ENCODE measurements at places on chromosomes 1 and 21.
A peak's percentile ranks its signal among the peaks of the same experiment; 100 is the strongest.

GRCh38 chr1:195773931-195774330, 834.3 kb downstream of the KCNT2 start:
- DNase-seq = no peak

DNA sequence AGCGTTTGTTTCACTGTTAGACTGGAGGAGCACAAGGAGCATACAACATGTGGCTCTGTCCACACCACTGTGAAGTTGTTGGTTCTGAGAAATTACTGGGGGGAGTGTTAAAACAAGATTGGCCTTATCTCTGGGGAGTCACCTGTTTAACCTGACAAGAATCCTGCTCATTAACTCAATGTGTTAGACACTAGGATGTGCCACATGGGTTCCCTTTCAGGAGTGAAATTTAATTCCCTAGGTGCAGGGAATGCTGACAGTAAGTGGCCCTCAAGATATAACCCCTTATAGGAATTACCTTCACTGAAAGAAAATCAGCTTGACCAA, 45.8 kb upstream of the WNT2B start:
- DNase-seq = no peak

DNA sequence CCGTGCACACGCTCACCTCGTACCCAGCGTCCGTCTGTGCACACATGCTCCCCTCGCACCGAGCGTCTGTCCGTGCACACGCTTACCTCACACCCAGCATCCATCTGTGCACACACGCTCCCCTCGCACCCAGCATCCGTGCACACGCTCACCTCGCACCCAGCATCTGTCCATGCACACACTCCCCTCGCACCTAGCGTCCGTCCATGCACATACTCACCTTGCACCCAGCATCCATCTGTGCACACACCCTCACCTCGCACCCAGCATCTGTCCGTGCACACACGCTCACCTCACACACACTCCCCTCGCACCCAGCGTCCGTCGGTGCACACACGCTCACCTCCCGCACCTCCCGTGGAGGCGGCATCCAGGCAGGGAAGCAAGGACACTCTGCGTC, 24.4 kb upstream of the COL18A1 start:
- DNase-seq = no peak

- DNase-seq = no peak
These were observed 2.5 kb upstream of the CLCA1 start for GRCh38 chr1:86466109-86466844.

DNA sequence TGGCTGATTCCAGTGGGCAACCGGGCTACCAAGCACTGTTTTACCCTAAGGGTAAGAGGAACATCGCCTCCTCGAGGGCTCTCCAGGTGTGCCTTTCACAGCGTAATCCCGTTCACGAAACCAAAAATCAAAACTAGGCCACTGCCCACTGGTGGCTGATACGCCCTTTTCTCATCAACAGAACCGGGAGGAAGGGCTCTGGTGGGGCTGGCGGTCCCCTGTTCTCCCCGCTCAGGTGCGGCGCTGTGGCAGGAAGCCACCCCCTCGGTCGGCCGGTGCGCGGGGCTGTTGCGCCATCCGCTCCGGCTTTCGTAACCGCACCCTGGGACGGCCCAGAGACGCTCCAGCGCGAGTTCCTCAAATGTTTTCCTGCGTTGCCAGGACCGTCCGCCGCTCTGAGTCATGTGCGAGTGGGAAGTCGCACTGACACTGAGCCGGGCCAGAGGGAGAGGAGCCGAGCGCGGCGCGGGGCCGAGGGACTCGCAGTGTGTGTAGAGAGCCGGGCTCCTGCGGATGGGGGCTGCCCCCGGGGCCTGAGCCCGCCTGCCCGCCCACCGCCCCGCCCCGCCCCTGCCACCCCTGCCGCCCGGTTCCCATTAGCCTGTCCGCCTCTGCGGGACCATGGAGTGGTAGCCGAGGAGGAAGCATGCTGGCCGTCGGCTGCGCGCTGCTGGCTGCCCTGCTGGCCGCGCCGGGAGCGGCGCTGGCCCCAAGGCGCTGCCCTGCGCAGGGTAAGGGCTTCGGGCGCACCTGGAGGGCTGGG, at the start of gene IL6R:
Gene IL6R, plus strand, starts transcription at position 360 of the 763 bp plus-strand sequence. Its CDS starts 287 bp downstream, at position 647.
- DNase-seq = peak; percentile 48

- peak; percentile 63 for DNase-seq
These were observed 75.9 kb downstream of the NOS1AP start for GRCh38 chr1:162145280-162145965.

DNA sequence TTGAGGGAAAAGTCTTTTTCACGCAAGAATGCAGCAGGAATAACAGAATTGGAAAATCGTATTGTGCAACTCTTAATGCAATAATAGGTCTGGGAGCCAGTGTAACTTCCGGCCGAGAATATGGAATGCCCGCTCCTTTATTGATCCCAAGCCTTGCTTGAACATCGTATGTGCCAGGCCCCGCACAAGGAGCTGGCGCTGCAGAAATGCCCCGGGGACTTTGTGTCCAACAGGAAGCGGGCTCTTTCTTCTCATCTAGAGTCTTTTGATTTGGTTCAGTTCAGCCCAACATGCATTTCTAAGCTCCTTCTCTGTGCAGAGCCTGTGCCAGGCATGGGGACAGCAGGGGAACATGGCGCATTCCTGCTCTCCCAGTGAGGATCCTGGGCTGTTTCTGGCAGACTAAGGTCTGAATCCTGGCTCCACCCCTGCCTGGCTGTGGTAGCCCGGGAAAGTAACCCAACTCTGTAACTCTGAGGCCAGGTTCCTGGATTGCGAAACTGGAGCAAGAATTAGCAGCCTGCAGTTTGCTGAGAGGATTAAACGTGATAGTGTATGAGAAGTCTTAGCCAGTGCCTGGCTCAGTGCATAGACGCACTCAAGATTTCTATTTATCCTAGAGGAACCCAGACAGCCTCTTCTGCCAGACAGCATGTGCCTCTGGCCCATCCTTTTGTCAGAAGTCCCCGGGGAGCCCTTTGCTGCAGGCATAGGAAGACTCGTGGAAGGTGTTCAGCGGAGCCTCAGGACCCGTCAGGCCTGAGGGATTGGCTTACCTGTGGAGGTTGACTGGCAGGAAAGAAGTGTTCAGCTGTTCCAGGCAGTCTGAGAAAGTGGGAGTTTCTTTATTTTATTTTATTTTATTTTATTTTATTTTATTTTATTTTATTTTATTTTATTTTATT, 987 bp upstream of the CDCP2 start:
- DNase-seq = no peak

DNA sequence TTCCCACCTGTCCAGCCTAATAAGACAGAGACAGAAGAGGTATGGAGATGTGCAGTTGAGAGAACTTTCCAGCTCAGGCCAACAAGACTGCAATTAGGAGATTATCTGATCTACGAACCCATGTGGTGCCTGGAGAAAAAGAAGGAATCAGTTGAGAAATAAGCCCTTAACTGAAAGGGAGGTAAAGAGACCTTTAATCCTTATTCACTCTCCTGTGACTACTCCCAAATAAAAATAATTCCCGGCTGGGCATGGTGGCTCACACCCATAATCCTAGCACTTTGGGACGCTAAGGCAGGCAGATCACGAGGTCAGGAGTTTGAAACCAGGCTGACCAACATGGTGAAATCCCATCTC, 31.9 kb upstream of the SARS1 start:
- DNase-seq = no peak

DNA sequence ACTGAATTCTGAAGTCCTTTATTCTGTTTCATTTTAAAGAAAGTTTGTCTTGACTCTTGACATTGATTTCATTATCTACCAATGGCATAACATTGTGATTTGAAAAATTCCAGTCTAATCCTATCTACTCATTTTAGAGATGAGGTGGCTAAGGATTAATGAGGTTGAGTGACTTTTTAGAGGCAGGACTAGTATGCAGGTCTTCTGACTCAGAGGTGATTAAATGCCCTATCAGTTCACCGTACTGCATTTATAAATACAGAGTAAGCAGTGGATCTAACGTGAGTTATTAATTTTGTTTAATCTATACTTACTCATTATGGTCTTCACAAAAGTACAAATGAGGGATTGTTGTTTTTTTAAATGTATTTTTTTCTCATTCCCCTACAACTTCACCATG, 277.6 kb downstream of the PTBP2 start:
- DNase-seq = no peak

- no peak for DNase-seq
These were observed 18.7 kb upstream of the CD55 start for GRCh38 chr1:207302618-207303393.

DNA sequence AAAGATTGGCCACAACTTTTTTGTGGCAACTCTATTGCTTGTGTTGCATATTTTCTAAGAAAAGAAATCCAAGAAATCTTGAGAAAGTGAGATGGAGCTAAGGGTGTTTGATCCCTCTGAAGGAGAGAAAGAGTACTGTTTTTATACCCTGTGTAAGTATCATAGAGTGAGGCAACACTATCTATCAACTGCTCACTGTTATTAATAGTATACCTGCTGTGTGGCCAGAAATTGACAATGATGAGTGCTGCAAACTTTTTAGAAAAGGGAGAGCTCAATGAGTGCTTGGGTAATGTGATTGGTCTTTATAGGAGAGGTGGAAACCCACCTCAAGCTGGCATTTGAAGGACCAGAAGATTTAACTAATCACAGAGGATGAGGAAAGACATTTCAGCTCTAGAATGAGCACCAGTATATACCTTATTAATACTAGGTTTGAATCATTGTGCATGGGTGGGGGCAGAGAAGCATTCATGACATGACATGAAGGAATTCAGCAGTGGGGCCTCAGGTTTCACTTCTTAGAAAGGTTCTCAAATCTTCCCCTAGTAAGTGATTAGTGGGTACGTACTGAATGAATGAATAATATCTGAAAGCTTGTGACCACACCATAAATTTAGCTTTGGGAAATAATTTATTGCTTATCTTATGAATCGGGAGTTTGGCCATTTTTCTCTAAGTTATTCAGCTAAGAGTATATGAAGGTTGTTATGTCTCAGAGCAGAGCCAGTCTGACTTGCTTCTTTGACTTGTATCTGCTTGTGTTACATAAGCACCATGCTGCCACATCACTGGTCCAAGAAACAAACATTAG, 169.2 kb upstream of the SGIP1 start:
- no peak for DNase-seq

DNA sequence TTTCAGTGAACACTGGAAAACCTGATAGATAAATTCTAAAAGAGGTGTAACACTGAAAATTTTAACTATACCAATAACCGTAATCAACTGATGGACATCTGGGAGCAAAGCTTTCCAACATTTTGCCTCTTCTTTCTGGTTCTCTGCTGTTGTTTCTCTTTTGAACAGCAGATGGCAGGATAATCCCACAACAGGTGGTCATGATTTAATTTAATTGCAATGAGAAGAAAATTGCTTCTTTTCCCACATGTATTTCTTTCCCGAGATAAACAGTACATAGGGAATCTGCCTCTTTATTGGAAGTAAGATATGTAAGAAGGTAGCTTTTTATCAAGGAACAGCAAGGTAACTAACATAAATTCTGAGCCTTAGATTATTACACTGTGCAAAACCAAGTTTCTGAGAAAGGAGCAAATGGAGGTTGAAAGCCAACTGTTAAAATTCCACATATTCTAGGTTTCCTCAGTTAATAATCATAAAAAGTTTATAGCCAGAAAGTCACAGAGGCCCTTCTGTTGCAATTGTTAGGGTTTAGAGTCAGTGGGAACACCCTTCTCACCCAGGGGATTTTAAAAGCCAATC, 72.9 kb downstream of the RPS6KA1 start:
- peak; percentile 84 for DNase-seq

GRCh38 chr1:56409112-56409691, 170.2 kb downstream of the PLPP3 start:
- DNase-seq = no peak

DNA sequence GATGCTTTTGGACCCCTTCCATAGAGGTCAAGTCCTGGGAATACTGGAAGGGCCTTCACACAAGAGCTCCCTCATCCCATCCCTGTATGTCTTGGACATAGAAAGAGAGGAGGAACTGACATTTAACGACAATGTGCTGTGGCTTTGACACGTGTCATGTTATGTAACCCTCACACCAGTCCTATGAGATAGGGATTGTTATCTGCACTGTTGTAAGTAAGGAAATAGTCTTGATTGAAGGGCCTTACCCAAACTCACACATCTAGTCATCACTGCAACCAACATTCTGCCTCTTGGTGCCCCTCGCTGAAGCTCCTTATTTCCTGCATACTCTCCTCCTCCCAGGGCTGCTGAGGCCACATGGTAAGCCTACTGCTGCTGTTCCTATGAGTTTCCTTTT, 63.7 kb upstream of the ANGPTL1 start:
- no peak for DNase-seq

DNA sequence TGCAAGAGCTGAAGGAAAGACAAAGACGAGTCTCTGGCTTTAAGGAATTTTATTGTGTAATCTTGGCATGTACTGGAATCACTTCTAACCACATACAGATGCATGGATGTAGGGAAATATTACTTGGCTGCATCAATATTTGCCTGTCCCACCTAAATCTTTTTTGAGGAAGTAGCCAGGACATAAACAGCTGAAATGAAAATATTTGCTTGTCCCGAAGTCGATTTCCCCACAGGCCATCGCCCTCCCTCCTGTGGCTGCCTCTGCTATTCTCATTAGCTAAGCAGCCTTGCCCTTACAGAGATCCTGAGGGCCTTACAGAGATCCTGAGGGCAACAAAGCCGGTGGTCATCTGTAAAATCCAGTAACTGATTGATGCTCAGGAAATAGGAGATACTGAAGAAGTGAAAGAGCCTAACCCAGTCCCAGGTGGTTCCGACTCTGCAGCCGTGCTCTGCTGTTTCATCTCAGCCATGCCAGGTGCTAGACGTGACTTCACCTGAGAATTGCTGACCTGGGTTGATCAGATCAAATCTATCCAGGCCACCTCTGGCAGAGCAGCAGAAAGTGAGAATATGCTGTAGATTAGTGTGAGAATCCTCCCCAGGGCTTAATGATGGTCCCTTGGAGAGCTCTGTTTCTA, 25.5 kb downstream of the MAN1C1 start:
- peak; percentile 50 for DNase-seq

- no peak for DNase-seq
These were observed 124.0 kb downstream of the GPATCH2 start for GRCh38 chr1:217506878-217507277.

DNA sequence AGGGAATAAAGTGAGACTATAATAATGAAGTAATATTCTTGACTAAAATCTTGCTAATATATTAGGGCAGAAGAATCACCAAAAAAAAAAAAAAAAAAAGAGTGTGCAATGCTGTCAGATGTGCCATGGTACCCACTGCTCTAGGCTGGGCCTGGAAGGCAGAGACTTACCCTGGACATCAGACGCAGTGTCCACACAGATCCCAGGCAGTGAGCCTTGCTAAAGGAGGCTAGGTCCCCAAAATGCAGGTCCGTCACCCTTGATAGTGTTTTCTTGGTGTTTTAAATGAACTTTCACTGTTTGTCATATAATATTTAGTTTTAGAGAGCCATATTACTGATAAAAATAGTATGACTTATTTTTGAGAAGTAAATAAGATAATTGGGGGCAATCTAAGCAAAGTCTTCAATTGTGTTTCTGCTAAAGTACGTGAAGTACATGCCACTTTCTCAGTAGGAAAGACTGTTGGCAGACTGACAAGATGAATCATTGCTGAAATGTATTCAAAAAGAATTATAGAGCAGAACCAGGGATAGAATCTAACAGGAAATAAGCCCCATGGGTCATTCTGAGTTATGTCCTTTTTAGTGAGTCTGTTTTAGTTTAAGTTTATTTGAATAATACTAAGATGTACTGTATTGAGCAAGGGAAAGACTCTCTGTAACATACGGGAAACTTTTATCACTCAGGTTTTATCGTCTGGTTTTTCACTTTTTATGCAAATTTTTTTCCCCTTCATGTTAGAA, 74.6 kb upstream of the PDC start:
- DNase-seq = peak; percentile 1

GRCh38 chr21:30491963-30492428, at the start of gene KRTAP19-3:
Gene KRTAP19-3, minus strand, starts transcription at chr21:30492013. Its CDS starts 56 bp downstream, at chr21:30491957.
- DNase-seq = no peak

GRCh38 chr21:27213303-27213702, 246.4 kb upstream of the ADAMTS5 start:
- peak; percentile 42 for DNase-seq

Data from cerebellar cortex (tissue), 1 donor.